Stimulated activated CD4-positive, alpha-beta T cell treated with anti-CD3 and anti-CD28 coated beads, Interleukin-4, amount 100 ng/mL, for 48 hours (primary cell): ENCODE measurements at places on chromosomes 11 and 22.

DNA sequence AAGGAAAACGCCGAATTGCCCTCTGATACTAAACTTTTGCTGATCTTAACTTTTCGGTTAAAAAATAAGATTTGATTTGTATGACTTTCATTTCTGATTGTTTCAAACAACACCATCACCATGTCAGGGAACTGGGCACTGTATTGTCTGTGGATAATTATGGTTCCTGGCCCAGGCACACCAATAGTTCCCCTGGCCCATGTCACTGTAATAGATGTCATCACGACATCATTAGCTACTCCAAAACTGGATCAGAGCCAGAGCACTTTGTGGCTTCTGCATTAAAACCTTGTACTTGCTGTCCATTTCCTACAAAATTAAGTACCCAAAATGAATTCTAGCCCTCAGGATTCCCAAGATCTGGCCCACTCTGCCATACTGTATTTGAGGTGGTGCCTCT lies 119.5 kb upstream of the NARS2 start:
- no peak for DNase-seq

DNA sequence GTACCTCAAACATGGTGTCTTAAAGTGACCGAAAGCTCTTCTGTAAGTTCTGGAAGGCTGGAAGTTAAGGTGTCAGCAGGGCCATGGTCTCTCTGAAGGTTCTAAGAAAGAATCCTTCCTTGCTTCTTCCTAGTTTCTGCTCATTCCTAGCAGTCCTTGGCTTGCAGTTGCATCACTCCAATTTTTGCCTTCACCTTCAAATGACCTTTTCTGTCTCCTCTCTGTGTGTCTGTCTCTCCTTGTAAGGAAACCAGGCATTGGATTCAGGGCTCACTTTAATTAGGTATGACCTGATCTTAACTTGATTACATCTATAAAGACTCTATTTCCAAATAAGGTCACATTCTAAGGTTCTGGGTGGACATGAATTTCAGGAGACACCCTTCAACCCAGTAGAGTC lies 8.7 kb downstream of the AASDHPPT start:
- no peak for DNase-seq

GRCh38 chr22:33832558-33833151 lies 87.6 kb downstream of the LARGE1 start:
- DNase-seq, result no peak

GRCh38 chr11:128565881-128566280 lies 21.5 kb downstream of the ETS1 start:
- DNase-seq, result no peak

GRCh38 chr22:36258701-36259614 lies 6.0 kb downstream of the APOL1 start:
- DNase-seq, result no peak
